Lower lobe of right lung (tissue), 2 donors: ENCODE measurements at places on chromosomes 1 and 21. TPM values are rescaled to one million over a fixed set of nuclear protein-coding genes. Genes with fewer than 3 reads are reported as not detected.
A peak's percentile ranks its signal among the peaks of the same experiment; 100 is the strongest.

Gene S100B
- total RNA-seq: 4.5 TPM

Gene AMPD1
- total RNA-seq: 0.21 TPM

GRCh38 chr1:151036356-151036755 lies at the start of gene BNIPL:
BNIPL (plus strand) TSS chr1:151036586; CDS start chr1:151036726, 140 bp downstream.
- DNase-seq: no peak

Gene CPLANE2
- 9.1 TPM for total RNA-seq

DNA sequence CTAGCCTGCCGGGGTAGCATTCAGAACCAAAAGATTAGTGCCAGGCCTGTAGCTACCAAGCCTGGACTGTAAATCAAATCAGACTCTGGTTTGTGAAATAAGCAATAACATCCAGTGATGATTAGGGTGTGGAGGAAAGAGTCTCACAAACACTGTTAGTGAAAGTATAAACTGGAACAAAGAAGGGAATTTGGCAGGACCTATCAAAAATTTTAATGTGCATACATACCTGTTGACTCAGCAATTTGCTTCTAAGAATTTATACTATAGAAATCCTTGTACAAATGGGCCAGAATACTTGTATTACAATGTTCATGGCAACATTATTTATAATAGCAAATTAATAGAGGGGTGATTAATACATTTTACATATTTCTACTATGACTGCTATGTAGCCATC lies 109.8 kb upstream of the WARS2 start:
- no peak for DNase-seq

- no peak for DNase-seq
These were observed 150.9 kb downstream of the ZC3H11B start for GRCh38 chr1:219461981-219462400.

DNA sequence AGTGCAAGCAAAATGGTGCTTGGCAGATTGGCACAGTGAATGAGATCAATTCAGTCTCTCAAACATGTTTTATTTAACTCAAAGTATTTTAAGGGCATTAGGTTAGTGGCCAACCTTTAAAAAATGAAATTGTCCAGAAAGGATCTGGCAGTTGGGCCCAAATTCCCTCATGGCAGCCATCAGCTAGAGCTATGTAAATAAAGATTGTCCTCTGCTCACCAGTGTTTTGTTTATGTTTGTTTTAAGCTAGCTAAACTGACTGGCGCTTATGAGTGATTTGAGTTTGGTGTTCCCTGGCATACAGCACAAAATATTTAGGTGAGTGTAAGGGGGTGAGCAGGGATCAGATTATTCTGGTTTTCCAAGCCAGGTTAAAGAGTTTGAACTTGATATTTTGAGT lies 18.1 kb downstream of the HDAC1 start:
- DNase-seq: no peak

DNA sequence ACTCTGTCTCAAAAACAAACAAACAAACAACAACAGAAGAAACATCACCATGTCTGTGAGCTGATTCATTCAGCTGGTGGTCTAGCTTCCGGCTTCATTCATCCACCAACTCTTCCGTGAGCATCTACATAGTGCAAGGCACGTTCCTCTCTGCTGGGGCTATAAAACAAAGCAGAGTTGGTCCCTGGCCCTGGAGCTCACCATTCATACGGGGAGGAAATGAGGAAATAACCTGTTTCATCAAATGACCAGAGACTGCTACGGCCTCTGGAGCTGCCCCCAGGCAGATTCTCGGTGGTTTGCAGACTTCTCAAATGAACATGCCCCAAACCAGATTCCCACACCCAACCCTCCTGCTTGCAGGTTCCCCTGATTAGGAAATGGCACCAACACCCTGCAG lies 41.0 kb upstream of the ID3 start:
- DNase-seq: no peak

Gene CFAP74
- total RNA-seq: 6.6 TPM

- no peak for DNase-seq
These were observed 65.8 kb upstream of the F3 start for GRCh38 chr1:94607398-94607797.

DNA sequence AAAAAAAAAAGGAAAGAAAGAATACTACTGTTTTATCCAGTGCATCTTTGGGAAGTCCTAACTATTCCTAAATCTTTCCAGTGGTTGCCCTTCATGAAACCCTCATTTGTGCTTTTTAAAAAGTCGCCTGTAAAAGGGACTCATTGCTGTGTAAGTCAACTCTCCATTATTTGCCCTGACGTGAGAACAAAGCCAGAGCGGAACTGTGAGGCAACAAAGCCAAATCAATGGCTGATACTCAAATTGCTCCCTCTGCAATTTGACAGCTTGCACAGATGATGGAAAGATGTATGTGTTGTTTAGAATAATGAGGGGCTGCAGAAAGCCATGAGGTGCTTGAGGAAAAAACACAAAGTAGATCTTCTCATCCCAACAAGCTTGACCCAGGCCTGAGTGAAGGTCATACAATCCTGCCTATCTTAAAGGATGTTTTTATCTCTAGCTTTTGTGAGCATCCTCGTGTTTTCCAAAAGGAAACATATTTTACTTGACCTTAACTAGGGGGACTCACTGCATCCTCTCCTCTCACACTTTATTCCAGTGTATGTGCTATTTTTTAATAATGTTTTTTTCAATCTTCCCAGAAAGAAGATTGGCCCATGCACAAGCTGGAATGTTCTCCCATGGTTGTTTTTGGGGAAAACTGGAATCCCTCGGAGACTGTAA lies 33.4 kb downstream of the SMYD2 start:
- no peak for DNase-seq

DNA sequence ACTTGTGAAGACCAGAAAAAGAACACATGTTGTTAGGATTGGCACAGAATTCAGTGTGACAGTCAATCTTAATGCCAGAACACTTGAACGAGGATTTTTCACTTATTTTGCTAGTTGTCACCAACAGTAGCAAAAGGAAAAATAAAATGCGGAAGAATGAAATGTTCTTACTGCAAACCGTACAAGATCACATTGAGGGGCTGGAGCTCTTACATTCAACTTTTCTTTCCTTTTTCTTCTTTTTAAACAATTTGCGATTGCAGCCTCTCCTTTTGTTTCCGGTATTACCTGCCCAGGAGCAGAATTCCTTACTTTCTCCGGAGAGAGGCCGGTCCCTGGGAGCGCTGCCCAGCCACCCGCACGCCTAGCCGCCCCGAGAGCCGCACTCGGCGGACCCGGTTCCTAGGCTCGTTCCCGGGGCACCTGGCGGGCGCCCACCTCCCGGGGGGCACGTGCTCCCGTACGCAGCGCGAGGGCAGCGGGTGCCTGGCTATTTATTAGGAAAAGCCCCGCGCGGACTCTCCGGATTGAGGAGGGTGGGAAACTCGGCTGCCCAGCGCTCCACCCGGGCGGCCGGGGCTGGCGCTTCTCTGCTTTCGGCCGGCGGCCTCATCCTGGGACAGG lies 1.2 kb upstream of the CAMTA1 start:
- DNase-seq: no peak

GRCh38 chr21:21860888-21861287 lies 862.7 kb downstream of the NCAM2 start:
- DNase-seq: no peak

DNA sequence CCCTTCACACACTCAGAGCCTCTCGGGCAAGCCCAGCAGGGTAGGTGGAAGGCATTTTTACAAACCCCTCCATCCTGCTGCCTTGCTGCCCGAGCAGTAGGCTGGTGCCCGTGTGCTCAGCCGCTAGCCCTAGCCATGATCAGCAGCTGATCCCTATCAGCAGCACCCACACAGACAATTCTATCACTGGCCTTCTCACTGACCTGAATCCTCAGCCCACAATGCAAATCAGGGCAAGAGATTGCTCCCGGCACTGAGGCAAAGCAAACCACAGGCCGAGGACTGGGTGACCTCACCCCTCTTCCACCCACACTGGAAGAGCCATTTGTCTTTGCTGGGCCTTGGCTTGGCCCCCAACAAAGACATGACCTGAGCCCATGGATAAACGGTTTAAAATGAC lies 895 bp upstream of the PDZK1 start:
- DNase-seq: no peak

DNA sequence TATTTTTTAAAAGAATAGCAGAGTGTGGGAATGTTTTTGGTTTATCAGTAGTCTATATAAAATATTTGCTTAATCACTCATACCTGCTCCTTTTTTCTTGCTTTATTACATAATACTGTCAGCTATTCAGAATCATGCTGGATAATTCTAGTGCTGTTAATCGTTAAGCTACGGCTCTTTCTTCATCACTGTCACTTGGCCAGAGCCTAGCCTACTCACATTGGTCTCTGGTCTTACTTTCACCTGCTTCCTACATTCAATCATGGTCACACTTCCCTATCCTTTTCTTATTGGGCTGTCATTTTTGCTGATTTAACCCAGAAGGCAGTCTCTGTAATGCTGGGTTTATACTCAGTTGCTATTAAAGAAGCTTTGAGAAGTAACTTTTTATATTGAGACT lies 2.5 kb downstream of the KLHL20 start:
- no peak for DNase-seq

GRCh38 chr1:42128964-42129363 lies 24.2 kb upstream of the GUCA2B start:
- DNase-seq: no peak

Gene SLC30A10
- not detected for total RNA-seq

- no peak for DNase-seq
These were observed 29.7 kb upstream of the EVA1B start for GRCh38 chr1:36352910-36353878.

- peak; percentile 90 for DNase-seq
These were observed 171.5 kb downstream of the RUNX1 start for GRCh38 chr21:34877485-34878128.

Gene HSPA6
- total RNA-seq: 13.0 TPM

DNA sequence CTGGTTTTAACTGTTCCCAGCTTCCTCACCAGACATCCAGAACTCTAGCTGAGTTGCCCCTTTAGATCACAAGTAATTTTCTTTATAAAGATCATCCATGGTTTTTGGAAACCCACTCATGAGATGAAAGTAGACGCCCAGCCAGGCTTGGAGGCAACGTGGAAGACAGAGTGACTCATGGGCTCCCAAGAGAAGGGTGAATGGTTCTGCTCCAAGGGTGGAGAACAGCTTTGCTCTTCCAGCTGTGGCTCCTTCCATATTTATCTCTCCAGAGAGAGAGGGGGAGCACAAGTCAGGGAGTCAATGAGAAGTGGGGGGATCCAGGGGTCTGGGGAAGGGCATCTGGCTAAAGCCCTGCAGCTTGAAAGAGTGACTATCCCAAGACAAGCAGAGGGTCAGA lies 13.8 kb downstream of the FAM78B start:
- no peak for DNase-seq

Gene NPPB
- not detected for total RNA-seq

GRCh38 chr1:248825136-248825535 lies 579 bp downstream of the SH3BP5L start:
- no peak for DNase-seq

Gene GCSAML
- total RNA-seq: 2.2 TPM

Gene DNM3
- total RNA-seq: 12.4 TPM

DNA sequence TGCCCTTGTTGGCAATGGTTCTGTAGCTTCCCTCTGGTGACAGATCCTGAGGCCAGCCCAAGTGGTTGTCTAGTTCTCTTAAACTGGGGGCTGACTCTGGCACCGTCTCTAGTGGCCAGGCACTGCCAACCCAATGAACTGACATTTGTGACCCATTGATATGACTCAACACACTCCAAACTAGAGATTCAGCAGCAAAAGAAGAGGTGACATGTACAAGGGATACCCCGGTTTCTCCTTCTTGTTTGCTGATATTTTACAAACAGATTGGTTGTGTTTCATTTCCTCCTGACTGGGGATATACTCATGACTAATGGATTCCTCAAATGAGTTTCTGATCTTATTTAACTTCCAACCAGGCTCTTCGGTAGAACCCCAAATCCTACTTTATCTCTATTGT lies 65.9 kb upstream of the DNAJC6 start:
- DNase-seq: no peak

- no peak for DNase-seq
These were observed 28.3 kb upstream of the PCBP3 start for GRCh38 chr21:45615145-45615711.

- no peak for DNase-seq
These were observed 18.6 kb downstream of the CD247 start for GRCh38 chr1:167499664-167500101.

Gene RAVER2
- total RNA-seq: 12.0 TPM

DNA sequence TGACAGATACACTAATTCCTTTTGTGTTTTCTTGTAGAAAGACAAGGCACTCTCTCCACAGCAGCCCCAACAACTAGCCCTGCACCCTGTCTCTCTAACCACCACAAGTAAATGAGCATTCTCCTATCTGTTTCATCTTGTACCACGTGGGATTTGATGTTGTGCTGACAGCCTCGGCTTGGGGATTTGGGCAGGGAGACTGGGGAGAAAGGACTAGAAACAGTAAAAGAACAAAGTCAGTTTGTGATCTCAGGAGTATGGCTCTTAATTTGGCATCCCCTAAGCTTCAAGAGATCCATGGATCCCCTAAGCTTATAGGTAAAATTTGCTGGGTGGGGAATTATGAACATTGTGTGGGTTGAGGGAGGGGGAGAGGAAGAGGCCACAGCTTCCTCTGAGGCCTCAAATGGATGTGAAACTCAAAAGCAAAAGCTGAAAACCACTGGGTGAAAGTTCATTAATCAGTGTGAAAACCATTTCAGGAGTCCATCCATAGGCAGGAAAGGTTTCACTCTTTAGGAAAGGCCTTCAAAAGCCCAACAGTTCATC lies 3.1 kb downstream of the C1orf162 start:
- DNase-seq: no peak

DNA sequence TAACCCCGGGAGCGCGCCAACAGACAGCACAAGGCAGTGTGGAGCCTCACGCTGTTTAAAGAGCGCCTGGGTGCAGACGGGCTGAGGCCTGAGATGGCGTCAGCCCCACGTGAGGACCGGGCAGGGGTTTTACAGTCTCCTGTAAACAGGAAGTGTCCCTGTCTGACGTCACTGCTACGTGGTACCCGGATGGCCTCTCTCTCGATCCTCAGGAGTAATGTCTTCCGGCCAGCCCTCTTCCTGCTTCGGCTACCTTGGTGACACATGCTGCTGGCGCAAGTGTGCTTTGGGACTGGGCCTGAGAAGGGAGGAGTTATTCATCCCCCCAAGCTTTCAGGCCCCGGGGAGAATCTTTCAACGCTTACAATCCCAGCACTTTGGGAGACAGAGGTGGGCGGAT lies 41.2 kb downstream of the CNST start:
- no peak for DNase-seq

Gene SLC30A2
- not detected for total RNA-seq

GRCh38 chr1:71473331-71473730 lies 392.5 kb upstream of the ZRANB2 start:
- DNase-seq: no peak

Gene S100A8
- total RNA-seq: 622 TPM

Gene NEK2
- 0.77 TPM for total RNA-seq

Gene LRRC8B
- total RNA-seq: 16.4 TPM

DNA sequence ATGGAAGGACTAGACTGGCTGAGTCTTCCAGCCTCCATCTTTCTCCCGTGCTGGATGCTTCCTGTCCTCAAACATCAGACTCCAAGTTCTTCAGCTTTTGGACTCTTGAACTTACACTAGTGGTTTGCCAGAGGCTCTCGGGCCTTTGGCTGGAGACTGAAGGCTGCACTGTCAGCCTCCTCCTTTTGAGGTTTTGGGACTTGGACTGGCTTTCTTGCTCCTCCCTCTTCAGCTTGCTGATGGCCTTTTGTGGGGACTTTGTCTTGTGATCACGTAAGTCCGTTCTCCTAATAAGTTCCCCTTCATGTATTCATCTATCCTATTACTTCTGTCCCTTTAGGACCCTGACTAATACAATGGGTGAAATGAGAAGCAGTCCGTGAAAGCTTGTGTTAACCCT lies 196.4 kb downstream of the KAZN start:
- no peak for DNase-seq
